HuH-7 (cell line): ENCODE measurements at places on chromosomes 2 and 18.
A peak's percentile ranks its signal among the peaks of the same experiment; 100 is the strongest.

- DNase-seq: no peak
Observed at GRCh38 chr2:174632841-174633622, 35.4 kb upstream of the WIPF1 start.

GRCh38 chr18:47283476-47283875 is 32.0 kb upstream of the SKOR2 start:
- peak; percentile 34 for DNase-seq

GRCh38 chr2:26567534-26567933 is 73.6 kb downstream of the CIB4 start:
- DNase-seq: no peak

GRCh38 chr18:66937546-66937945 is 333.7 kb upstream of the CDH19 start:
- no peak for DNase-seq

DNA sequence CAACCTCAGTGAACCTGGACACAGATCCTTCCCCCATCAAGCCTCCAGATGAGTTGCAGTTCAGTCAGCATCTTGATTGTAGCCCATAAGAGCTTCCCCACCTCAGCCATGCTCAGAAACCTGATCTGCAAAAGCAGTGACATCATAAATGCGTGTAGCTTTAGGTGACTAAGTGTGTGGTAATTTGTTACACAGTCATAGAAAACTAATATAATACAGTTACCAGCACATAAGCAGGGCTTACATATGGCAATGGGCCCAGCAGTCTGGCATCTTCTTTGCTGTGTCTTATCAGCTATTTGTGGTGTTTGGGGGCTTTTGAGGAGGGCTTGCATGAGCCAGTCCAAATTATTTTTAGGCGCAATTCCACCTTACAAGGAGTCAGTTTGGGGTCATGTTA is 807.0 kb downstream of the SLC4A3 start:
- DNase-seq: no peak

GRCh38 chr18:54787121-54787520 is 41.2 kb upstream of the RAB27B start:
- no peak for DNase-seq

GRCh38 chr2:164761737-164762460 is 79.7 kb downstream of the COBLL1 start:
- DNase-seq: no peak

DNA sequence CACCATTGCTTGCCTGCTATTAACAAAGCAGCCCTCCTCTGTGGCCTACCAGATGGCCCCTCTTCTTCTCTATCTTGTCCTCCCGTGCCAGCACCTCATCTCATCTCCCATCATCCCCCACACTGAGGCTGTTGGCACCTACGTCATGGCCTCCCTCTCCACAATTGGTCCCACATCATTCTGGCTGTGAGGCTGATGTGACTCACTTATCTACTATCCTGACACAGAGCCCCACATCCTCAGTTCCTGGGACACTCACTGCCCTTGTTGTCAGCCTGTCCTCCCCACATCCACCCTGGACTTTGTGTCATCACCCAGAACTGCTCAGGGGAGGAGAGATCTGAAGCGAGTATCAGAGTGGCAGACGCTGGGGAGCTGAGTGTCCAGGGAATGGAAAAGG is 102.9 kb downstream of the MRO start:
- no peak for DNase-seq

DNA sequence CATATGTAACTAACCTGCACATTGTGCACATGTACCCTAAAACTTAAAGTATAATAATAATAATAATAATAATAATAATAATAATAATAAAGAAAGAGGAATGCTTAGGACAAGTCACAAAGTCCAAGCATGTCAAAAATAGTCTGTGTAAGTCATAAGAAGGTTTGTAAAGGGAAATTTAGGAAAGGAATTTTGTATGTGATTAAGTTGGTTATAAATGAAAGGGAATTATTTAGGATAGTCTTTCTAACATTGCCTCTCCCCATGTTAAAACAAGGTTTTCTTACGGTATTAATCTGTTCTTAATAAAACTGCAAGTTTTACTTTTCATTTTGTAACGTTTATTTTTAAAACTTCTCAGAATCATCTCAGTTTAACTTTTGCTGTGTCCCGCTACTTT is 62.8 kb downstream of the SESTD1 start:
- no peak for DNase-seq

DNA sequence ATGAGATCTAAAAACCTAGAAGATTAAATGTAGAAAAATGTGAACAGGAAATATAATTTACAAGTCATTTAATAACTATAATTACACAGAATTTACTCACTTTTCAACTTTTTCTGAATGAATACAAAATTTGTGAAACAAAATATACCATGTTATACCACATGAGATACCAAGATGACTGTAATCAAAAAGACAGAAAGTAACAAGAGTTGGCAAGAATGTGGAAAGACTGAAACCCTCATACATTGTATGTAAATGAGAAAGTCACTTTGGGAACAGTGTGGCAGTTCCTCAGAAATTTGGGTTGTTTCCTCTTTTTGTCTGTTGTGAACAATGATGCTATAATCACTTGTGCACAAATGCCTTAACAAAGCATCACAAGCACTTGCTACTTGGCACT is 145.4 kb upstream of the ZNF804A start:
- DNase-seq: no peak

DNA sequence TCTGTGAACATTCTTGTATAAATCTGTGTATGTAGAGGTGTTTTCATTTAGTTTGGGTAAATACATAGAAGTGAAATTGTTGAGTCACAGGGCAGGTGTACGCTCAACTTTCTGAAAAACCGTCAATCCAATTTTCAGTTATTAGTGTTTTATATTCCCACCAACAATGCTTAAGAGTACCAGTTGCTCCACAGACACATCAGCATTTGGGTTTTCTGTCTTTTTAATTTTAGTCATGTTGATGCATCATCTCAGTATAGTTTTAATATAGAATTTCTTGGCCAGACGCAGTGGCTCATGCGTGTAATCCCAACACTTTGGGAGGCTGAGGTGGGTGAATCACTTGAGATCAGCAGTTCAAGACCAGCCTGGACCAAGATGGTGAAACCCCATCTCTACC is 3.2 kb upstream of the GNLY start:
- no peak for DNase-seq

DNA sequence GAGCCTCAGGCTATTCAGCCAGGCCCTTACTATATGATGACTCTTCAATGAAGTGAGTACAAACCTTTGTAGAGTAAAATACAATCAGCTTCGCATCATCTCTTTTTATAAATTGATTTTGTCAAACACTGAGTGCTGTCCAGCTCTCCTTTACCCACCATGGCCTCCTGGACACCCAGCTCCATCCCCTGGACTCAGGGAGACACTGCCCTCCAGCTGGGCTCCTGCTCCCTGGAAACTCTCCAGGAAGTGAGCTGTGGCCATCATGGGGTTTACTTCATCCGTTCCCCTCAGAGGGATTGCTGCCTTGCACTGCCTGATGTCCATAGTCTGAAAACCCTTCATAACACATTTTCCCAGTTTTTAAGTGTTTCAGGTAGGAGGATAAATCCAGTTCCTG is 82.5 kb upstream of the XIRP2 start:
- DNase-seq: no peak

- DNase-seq: no peak
Observed at GRCh38 chr2:20027705-20028434, 15.4 kb upstream of the MATN3 start.

- DNase-seq: no peak
Observed at GRCh38 chr2:234643407-234643806, 146.5 kb upstream of the ARL4C start.

- DNase-seq: no peak
Observed at GRCh38 chr2:191860760-191861466, 14.0 kb upstream of the CAVIN2 start.

- DNase-seq: no peak
Observed at GRCh38 chr2:202115479-202115971, 42.5 kb downstream of the KIAA2012 start.

GRCh38 chr2:137960223-137960622 is 4.0 kb upstream of the HNMT start:
- no peak for DNase-seq
